Effector memory CD8-positive, alpha-beta T cell (primary cell): ENCODE measurements at places on chromosomes 6 and 20.

DNA sequence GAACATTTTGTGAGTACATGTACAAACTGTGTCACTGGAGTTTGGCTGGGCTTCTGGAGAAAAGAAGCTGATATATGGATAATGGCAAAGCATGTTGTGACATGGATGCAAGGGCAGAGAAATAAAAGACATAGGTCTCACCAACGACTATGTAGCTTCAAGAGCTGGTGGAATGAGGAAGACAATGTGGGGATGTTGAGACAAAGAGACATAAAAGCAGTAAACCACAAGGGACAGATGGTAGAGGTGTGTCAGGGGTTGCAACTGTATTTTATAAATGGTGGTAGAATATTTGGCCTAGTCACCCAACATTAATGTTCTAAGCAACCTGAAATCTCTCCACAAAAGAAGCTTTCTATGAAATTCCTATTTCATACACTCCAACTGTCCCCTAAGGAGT lies 199.0 kb downstream of the KCNQ5 start:
- no peak for DNase-seq

GRCh38 chr6:124943658-124944057 lies 18.6 kb upstream of the RNF217 start:
- no peak for DNase-seq

GRCh38 chr6:78538002-78538401 lies 329.3 kb upstream of the IRAK1BP1 start:
- DNase-seq = no peak

- no peak for DNase-seq
These were observed 108.9 kb upstream of the BTBD3 start for GRCh38 chr20:11808841-11809240.

DNA sequence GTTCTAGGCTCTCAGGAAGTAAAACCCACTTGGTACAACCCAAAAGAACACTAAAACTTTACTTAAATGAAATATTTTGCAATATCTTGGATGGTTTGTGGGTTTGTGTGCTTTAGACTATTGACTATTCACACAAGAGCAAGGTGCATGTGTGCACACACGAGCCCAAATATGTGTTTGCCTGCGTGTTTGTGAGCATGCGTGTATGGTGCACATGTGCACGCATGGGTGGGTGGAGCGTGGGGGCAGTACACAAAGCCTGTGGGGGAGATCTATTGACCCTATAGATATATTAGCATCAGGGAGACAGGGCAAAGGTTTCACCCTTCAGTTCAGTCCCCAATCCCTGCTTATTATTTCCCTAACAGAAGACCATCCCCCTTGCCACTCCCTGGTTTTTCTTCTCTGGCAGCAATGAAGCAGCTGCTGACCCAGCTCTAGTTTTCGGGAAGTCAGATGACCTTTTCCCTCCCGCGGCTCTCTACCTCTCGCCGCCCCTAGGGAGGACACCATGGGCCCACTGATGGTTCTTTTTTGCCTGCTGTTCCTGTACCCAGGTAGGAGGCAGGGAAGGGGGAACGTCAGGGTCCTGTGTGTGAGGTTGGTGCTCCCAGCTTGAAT lies at the start of gene C2:
C2 (plus strand) TSS at position 476 of the 621 bp plus-strand sequence; CDS start at position 512, 36 bp downstream.
- no peak for DNase-seq

GRCh38 chr20:47464380-47465101 lies 37.1 kb upstream of the NCOA3 start:
- DNase-seq = no peak

DNA sequence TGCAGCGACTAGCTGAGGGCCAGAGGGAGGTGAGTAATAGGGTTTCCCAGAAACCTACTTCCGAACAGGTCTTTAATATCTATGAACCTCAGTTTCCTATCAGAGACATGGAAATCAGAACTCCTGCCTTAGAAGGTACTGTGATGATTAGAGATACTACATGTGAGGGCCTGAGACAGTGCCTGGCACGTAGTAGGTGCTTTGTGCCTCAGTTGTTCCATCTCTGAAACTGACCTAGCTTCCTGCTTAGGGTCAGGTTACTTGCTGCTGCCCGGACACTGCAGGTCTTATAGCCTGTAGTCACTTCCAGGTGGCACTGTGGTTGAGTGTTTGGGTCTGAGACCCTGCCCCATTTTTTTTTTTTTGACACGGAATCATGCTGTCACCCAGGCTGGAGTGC lies 20.9 kb downstream of the RAB44 start:
- DNase-seq = no peak

DNA sequence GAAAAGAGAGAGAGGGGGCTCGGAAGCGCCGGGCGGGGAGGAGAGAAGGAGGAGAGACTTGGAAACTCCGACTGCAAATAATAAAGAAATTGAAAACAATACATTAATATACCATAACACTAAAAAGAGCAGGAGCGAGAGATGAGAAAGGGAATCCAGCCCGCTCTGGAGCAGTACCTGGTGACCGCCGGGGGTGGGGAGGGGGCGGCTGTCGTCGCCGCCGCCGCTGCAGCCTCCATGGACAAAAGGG lies 338 bp downstream of the E2F3 start:
- DNase-seq = no peak

DNA sequence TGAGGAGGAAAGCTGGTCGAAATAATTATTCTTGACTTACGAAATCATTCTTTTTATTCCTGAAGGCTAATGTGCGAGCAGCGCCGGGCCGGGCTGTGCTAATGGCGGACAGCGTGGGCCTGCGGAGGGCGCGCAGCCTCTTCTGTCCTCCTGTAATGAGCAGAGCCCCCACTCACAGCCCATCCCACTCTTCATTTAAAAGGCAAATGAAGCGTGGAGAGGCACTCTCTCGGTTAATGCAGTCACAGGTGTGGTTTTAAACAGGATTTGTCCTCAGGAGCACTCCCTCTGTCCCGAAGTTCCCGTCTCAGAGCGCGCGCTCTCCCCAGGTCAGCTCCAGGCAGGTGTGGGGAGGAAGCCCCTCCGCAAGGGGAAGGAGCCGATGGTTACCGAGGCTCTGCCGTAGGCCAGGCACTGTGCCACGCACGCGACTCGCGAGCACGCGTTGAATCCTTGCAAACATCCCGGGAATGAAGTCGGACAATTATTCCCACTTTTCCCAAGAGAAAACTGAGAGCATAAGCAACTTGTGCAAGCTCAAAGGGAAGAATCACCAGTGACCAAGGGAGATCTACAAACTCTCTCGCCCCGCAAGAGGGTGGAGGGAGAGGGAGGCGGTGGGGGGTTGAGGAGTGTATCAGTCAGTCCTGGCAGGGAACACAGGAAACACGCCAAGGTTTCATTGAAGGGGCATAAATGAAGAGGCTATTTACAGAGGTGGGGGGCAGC lies 35.5 kb upstream of the ZFAND3 start:
- DNase-seq = no peak

- peak; percentile 47 for DNase-seq
These were observed 4.2 kb downstream of the BRD2 start for GRCh38 chr6:32972353-32973143.

DNA sequence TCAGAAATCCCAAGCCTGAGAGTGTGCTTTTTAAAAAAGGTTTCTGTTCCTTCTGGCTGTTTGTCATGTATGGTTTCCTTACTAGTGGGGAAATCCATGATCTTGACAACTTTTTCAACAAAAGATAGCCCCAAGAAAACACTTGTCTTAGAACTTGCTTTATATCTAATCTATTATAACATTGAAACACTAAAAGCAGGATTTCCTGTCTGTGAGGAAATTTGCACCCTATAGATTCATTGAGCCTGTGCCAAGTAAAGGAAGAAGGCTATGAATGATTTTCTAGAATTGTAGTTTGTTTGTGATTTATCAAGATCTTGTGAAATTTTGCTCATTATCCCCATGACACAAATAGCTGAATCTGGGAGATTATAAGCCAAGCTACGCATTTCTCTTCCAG lies 238.6 kb upstream of the RIN2 start:
- no peak for DNase-seq

DNA sequence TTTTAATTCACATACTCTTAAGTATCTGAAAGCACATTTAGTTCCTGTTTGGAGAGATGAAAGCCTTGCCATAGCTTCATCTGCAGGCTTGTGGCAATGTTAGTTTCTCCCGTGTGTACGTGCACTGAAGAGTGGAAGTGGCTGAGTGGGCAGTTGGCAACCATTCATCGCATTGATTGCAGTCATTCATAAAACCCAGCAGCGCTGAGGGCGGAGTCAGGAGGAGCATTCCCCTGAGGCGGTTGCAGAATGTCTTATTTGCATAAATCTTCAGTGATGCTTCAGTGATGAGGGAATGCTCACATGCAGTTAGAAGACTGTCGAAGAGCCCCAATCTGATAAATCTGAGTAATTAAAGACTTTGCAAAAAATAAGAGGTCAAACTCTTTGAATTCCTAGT lies 79.1 kb downstream of the RIMS1 start:
- DNase-seq = no peak

GRCh38 chr6:106765496-106765895 lies 136.1 kb downstream of the QRSL1 start:
- no peak for DNase-seq

DNA sequence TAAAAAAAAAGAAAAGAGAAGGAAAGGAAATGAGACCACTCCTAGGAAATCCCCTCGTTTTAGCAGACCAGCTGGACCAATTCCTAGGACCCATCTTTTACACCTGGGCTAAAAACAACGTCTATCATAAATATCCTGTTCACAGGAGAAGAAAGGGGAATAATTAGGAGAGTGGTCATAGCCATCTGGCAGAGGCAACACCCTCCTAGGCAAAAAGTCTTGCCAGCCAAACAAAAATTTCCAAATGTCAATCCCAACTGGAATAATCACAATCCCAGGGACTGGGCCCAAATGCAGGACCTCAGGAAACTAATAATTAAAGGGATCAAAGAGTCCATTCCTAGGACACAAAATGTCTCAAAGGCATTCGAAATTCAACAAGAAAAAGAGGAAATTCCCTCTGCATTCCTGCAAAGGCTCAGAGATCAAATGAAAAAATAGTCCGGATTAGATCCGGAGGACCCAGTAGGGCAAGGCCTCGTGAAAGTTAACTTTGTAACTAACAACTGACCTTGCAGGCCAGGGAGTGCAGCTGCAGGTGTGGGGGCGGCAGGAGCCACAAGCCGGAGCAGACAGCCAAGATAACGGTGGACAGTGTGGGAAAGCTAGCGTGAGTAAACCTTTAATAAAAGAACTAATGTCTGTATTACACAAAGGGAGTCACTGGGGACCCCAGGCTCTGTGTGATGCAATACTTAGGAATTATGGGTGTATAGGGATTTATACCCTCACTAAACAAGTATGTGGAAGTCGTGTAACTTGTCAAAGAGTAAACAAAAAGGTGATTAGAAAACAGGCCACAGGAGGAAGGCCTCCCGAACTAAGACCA lies 11.7 kb downstream of the LCA5 start:
- DNase-seq = no peak

- DNase-seq = no peak
These were observed at the start of gene SCUBE3 for GRCh38 chr6:35213824-35214756. Gene SCUBE3 (plus strand): TSS chr6:35213956. CDS start chr6:35214419, 463 bp downstream.

- DNase-seq = no peak
These were observed 63.8 kb upstream of the ATXN1 start for GRCh38 chr6:16824845-16825685.

DNA sequence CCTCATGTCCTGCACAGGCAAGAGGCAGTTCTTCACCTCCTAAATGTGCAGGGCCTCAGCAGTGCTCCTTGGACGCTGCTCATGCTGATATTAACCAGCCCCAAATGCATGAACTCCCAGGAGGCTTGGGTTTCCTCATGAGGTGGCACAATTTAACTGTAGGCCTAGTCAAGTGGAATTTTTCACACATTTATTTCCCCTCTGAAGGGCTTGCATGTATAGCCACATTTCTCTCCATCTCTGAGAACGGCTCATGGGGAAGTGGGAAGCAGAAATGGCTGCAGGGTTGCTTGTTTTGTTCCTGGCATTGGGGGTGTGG lies 72.8 kb upstream of the PAX1 start:
- no peak for DNase-seq

DNA sequence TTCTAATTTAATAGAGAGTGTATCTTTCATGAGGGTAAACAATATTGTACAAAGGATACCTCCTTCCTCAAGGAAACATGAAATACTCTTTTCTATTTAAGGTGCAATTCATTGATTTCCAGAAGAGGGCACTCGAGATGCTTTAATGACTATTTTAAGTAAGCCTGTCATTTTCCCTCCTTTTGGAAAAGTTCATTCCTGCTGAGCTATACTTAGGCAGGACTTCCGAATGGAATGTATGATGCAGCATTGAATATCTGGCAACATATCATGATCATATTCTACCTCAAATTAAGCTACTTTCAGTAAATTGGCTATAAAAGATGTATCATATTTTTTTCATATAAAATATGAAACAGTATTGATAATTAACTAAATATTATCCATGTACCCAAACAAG lies 5.0 kb downstream of the DST start:
- no peak for DNase-seq

DNA sequence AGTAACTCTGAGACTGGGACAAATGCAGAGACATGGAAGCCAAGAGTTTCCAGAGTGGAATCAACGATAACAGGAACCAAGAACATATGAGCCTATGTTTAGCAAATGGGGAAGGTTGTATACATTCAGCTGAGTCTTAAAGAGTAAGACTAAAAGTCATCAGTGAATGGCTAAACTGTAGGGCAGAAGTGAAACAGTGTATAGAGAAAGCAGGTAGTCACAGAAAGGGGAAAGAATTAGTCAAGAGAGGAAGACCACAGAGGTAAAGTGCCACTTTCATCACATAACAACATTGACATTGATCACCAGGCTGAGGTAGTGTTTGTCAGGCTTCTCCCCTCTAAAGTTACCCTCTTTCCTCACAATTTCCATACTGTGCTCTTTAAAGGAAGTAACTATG lies 306.5 kb upstream of the SPTLC3 start:
- DNase-seq = no peak

DNA sequence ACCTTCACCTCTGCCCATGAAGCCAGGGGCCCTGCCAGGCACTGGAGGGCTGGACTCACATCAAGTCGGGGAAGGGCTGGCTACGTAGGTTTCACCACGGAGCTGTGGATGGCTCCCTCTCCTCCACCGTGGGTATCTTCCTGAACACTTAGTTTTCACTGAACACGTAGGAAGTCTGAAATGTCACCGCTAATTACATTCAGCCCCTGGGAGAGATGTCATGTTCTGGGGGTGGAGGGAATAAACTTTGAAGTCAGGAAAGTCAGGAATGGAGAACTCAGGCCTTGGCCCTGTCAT lies 6.5 kb downstream of the LHFPL5 start:
- no peak for DNase-seq

DNA sequence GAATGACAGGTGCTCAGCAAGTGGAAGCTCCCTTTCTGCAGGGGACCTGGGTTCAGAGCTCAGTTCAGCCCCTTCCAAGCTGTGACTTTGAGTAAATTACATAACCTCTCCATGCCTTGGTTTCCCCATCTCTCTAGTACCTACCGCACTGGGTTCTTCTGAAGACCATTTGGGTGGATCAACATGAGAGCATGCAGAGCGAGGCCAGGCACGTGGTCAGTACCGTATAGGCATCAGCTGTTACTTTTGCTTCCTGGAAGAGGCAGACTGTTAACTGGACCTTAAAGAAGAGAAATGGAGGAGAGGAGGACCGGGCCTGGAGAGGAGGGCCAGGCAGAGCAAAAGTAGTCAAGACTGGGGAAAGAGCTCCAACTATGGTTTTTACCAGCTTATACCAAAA lies 1.7 kb upstream of the MYLK2 start:
- DNase-seq = no peak

- DNase-seq = no peak
These were observed 469.7 kb downstream of the PKHD1 start for GRCh38 chr6:51617751-51618150.
